ENCODE measurements at places on chromosomes 6 and 20.

DNA sequence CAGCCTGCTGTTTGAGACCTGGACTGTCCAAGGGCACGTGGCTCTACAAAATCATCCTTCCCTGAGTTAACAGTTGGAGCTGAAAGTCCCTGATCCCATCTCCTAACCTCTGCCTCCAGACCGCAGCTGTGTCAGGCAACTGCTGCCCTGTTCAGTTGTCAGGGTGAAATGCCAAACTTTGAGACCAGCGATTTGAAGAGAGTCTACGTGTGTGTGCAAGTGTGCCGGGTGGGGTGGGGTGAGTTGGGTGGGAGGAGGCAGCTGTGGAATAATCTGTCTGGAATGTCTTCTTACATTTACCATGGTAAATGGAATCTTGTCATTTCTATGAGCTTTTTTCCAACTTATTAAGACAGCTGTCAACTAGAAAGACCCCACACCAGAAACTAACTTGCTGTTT, 81.0 kb upstream of the FAM8A1 start:
- no peak for DNase-seq

- no peak for DNase-seq
Measured at GRCh38 chr6:72691249-72691648, 69.4 kb downstream of the KCNQ5 start.

DNA sequence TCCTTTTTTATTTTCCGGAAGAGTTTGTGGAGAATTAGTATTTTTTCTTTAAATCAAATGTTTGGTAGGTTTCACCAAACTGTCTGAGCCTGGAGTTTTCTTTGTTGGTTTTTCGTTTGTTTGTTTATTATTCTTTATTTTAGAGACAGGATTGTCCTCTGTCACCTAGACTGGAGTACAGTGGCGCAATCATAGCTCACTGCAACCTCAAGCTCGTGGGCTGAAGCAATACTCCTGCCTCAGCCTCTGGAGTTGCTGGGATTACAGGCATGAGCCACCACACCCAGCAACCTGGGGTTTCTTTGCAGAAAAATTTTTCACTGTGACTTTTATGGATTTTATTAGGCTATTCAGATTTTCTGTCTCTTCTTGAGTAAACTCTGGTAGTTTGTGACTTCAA, 120.2 kb upstream of the LOC128125822 start:
- no peak for DNase-seq

DNA sequence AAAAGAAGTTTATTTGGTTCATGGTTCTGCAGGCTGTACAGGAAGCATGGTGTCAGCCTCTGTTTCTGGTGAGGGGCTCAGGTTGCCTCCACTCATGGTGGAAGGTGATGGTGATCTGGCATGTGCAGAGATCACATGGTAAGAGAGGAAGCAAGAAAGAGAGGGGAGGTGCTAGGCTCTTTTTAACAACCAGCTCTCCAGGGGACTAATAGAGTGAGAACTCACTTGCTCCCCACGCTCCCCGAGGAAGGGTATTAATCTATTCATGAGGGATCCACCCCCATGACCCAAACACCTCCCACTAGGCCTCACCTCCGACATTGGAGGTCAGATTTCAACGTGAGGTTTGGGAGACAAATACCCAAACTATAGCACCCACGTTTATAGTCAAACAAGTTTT, 4.0 kb upstream of the GJB7 start:
- DNase-seq, result no peak

DNA sequence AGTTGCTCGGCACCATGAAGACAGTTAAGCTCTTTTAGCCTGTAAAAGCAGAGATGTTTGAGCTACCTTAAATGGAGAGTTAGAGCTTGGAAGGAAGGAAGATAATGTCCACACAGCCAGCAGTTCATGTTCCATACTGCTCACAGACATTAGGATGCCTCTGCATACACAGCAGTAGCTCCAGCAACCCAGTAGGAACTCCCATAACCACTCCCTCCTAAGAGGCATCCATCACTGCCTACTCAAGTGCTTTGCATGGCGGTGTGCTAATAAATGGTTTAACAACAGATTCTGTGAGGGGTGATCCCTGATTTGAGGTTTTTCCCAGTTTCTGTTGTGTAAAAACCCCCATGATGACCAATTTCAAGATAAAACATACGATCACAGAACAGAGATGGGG, 286.4 kb downstream of the HACE1 start:
- DNase-seq, result no peak

- no peak for DNase-seq
Measured at GRCh38 chr6:49205526-49205925, 257.5 kb downstream of the MMUT start.

DNA sequence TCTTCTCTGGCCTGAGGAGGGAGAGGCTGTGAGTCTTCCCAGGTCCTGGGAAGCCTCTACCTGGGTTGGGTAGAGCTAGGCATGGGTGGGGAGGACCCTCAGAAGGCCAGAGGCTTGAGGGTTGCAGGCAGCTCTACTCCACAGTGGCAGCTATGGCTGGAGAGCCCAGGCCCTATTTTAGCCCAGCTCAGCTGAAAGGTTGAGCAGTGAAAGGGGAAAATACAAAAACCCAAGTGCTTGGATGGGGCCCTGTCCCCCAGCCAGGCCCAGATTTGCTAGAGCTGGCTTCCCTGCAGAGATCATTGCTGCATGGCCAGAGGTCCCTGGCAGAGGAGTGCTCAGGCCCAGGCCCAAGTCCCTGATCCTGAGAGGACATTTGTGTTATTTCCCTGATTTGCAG, 45.7 kb downstream of the SUN5 start:
- DNase-seq, result no peak

- DNase-seq, result no peak
Measured at GRCh38 chr6:2884804-2885203, 18.3 kb downstream of the SERPINB9 start.

GRCh38 chr6:51398064-51398705, 579.5 kb downstream of the TFAP2B start:
- no peak for DNase-seq

- no peak for DNase-seq
Measured at GRCh38 chr6:154232013-154232910, 124.3 kb downstream of the IPCEF1 start.

DNA sequence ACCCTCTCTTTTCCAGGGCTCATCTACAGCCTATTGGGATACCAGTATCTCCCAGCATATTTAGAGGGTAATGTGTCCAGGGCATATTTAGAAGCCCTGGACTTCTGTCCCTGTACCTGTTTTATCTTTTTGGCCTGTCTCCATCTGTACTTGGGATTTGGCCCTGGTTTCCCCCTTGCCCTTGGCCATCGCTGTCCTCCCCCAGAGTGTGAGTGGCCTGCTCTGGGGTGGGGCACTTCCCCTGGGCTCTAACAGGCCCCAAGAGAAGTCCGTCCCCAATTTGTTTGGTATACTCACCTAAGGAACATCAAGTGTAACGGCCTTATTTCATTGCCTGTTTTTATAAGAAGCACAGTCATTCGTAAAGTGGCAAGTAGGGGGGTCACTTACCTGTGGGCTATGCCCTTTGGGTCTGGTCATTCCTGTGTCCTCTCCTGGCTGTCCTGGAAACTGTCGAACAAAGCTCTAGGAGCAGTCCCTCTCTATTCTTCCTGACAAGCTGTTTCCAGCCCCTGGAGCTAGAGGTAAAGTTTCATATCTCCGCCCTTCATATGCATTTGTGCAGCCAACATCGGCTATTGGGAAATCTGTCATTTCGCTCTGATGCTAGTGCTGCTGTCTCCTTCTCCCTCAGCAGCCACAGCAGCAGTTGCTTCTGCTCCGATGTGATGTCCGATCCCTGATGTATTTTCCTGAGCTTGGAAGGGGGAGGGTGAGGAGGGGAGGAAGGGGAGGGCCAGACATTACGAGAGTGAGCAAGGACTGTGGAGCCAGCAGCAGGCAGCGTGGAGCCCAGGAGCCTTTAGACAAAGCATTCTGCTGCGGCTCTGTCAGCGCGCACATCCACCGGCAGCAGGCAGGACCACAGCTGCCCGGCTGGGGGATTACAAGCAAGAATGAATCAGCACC, 83.4 kb downstream of the TCP11 start:
- DNase-seq, result no peak

DNA sequence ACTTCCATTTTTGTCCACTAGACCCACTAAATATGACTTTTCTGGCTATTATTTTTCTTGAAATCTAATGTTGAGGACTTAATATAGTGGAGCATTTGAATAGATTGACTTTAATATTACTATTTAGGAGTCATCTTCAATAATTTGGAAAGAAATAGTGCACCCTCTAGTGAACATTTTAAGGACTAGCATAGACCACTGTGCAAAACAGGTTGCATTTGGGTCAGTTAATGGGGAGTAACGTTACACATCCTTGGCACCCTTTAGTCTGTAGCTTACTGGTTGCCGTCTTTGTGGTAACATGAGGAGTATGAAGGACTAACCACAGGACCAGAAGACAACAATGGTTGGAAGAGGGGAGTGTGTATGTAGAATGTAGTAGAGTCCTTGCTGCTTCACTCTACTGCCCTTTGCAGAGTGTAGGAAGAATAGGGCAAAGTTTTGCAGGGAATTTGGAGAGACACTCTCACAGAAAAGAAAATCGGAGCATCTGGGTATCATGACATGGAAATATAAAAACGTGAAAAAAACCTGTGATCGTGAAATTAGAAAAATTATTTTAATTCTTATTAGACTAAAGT, 25.2 kb downstream of the RFPL4B start:
- peak; percentile 12 for DNase-seq

GRCh38 chr6:74551896-74552295, 654.0 kb downstream of the COL12A1 start:
- DNase-seq, result peak; percentile 77

- DNase-seq, result peak; percentile 14
Measured at GRCh38 chr6:23659125-23659524, 466.9 kb upstream of the NRSN1 start.

GRCh38 chr6:45597424-45597823, 219.7 kb upstream of the SUPT3H start:
- DNase-seq, result no peak

- no peak for DNase-seq
Measured at GRCh38 chr20:63942969-63943807, 13.0 kb downstream of the UCKL1 start.

- DNase-seq, result no peak
Measured at GRCh38 chr6:64034910-64035655, 399.5 kb downstream of the PHF3 start.

Data from fibroblast of gingiva (primary cell).